ENCODE measurements at places on chromosomes 5 and 9. TPM values are rescaled to one million over a fixed set of nuclear protein-coding genes. Genes with fewer than 3 reads are reported as not detected.

Gene BSPRY
- 8.0 TPM for polyA plus RNA-seq

Gene TUSC1
- 15.7 TPM for polyA plus RNA-seq

DNA sequence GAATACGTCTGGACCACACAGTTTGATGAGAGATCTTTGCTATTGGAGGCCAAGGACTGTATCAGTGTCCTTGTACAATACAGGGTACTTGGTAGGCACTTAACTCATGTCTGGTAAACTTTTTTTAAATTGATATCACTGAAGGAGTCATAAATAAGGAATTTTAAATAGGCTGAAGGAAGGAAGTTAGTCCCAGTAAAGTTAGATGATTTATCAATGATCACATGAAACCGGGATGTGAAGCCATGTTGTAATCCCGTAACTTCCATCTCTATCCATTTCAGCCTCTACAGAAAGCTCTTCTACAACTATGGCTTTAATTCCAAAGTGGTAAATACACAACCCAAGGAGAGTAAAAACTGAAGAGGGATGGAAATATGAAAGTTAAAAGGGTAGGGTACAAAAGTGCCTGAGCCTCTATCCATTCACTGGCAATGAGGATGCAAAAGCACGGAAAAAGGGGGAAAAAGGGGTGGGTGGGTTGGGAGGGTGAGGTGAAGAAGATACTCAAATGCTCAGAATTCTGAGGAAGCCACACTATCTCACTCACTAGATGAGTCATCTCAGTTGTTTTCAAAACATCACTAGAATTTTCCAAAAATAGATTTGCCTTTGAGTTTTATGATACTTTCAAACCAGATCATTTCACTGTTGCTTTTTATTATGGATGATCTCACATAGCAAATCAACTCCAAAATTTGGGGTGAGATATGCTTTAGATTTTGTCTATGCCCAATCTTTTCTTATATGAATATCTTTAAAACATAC is 1053.5 kb downstream of the NR2F1-AS1 start:
- no peak for DNase-seq

DNA sequence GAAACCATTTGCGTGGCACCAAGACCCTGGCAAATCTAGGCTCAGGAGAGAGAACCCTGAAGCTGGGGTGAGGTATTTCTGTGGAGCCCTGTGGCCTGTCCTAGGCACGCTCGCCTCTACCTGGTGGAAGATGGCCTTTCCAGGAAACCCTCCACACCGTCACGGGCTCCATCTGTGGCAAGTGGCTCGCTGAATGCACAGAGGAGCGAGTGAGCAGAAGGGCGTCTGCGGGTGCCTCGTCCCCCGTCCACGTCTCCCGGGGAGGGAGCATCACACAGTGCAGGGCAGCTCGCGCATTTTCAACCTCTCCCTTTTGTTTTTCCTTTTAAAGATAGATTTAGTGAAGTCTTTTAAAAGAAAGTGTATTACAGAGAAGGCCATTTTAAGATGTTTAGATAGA is 25.3 kb upstream of the RASGEF1C start:
- DNase-seq: no peak

Gene SLC1A1
- 18.7 TPM for polyA plus RNA-seq

Gene TMEM203
- 40.2 TPM for polyA plus RNA-seq

- no peak for DNase-seq
These were observed 124.1 kb upstream of the NR5A1 start for GRCh38 chr9:124631326-124631725.

Gene SLC22A4
- 7.4 TPM for polyA plus RNA-seq

GRCh38 chr5:9661316-9662015 is 31.3 kb upstream of the TAS2R1 start:
- no peak for DNase-seq

Gene PLAC8L1
- polyA plus RNA-seq: 1.1 TPM

Gene KYAT1
- 27.9 TPM for polyA plus RNA-seq

GRCh38 chr5:134246771-134247427 is 21.0 kb upstream of the PPP2CA start:
- DNase-seq: no peak

Gene SEMA5A
- 47.1 TPM for polyA plus RNA-seq

Gene NME5
- 26.3 TPM for polyA plus RNA-seq

DNA sequence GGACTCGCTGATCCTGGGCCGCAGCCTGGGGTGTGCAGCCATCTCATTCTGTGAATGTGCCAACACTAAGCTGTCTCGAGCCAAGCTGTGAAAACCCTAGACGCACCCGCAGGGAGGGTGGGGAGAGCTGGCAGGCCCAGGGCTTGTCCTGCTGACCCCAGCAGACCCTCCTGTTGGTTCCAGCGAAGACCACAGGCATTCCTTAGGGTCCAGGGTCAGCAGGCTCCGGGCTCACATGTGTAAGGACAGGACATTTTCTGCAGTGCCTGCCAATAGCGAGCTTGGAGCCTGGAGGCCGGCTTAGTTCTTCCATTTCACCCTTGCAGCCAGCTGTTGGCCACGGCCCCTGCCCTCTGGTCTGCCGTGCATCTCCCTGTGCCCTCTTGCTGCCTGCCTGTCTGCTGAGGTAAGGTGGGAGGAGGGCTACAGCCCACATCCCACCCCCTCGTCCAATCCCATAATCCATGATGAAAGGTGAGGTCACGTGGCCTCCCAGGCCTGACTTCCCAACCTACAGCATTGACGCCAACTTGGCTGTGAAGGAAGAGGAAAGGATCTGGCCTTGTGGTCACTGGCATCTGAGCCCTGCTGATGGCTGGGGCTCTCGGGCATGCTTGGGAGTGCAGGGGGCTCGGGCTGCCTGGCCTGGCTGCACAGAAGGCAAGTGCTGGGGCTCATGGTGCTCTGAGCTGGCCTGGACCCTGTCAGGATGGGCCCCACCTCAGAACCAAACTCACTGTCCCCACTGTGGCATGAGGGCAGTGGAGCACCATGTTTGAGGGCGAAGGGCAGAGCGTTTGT is 19.9 kb downstream of the PTGES2 start:
- DNase-seq: no peak

DNA sequence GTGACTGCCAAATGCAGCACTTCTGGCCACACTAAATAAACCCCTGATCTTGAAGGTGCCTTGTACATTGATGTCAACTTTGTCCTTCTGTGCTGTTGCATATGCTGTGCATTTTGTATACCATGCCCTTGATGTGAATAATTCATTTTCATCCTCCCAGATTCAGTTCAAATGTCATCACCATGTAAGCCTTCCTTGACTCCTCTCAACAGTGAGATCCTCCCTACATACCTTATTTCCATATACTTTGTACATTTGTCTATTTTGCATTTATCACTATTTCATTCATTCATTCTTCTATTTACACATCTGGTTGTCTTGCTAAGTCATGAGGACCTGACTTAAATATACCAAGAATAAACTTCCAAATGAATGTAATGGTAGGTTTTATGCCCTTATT is 273.2 kb upstream of the EFNA5 start:
- no peak for DNase-seq

DNA sequence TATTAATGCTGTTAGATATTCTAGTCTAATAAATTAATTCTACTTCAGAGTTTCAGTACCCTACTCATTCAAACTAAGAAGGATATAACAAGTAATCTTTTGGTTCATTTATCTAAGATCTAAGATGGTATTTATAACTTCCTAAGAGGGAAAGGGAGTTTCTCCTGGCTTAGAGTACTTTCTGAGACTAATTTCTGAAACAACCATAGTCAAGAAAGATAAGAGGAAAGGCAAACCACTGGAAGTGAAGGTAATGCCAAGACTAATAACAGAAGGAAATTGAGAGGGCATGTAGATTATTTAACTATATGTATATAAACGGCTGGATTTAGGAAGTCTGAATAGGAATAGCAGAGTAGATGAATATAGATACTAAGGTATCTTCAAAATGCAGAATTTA is 112.4 kb upstream of the ACOT12 start:
- no peak for DNase-seq

Gene HTR4
- polyA plus RNA-seq: 0.11 TPM

Data from renal cortex interstitium (tissue), 15 donors.